ENCODE measurements at places on chromosomes 7 and 10. TPM values are rescaled to one million over a fixed set of nuclear protein-coding genes. Genes with fewer than 3 reads are reported as not detected.

The CYP3A7 gene
- not detected for total RNA-seq

The PVRIG gene
- 0.36 TPM for total RNA-seq

The SLC18A3 gene
- not detected for total RNA-seq

GRCh38 chr7:151080067-151080521 is 515 bp downstream of the FASTK start:
- ATAC-seq: peak; percentile 45

The PRPS1L1 gene
- not detected for total RNA-seq

GRCh38 chr7:88115258-88115796 is 104.5 kb downstream of the SRI start:
- no peak for ATAC-seq
